H54 (cell line): ENCODE measurements at places on chromosomes 2 and 18.

DNA sequence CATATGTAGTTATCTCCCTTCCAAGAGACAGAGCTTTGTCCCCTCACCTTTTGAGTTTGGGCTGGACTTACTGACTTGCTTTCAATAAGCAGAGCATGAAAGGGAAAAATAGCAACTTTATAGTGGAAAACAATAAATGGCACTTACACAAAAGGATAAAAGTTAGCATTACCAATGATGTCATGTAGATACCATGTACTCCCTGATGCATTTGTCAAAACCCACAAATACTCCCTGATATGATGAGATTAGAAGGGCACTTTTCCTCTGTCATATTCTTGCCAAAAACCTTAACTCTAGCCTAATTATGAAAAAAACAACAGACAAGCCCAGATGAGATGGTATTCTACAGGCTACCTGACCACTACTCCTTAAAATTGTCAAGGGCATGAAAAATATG lies 16.0 kb downstream of the HIBCH start:
- DNase-seq, result no peak

DNA sequence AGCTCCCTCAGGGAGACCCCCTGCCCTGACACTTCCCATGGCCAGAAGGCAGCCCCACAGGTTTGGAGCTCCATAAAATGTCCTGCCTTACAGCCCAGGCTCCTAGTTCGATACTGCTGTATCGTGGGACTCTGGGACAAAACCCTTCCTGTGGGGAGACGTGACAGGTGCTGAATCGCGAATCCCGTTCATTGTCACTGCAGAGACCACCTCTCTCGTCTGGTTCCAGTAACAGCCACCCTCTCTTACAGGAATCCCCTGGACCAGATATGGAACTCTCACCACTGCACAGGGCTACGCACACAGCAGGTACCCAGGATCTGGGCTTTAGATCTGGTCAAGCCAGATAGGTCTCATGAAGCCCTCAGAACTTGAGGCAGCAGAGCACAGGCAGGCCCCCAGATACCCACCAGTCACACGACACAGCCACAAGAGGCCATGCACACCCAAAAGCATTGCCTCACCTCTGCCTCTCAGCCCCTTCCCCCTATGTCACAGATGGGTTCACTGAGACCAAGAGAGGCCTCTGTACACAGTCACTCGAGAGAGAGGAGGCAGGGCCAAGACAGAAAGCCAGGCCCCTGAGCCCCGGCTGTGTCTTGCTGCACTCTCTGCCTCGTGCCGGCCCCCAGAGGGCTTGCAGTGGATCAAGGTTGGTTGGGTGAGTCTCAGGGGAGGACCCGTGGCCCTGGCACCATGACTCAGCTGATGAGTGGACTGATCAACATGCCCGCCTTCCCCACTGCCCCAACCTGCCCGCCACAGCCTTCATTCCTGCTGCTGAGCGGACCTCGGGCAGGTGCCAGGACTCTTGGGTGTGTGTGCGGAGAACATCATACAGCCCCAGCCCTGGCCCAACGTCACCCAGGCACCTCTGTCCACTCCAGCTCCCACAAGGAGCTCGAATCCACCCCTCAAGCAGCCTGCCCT lies 7.6 kb downstream of the SDC1 start:
- DNase-seq, result peak; percentile 92

GRCh38 chr18:10245031-10245845 lies 209.2 kb upstream of the APCDD1 start:
- no peak for DNase-seq

- DNase-seq, result no peak
Measured at GRCh38 chr2:60764736-60765534, 8.9 kb downstream of the PAPOLG start.

GRCh38 chr2:20313659-20314058 lies 37.0 kb downstream of the PUM2 start:
- no peak for DNase-seq

DNA sequence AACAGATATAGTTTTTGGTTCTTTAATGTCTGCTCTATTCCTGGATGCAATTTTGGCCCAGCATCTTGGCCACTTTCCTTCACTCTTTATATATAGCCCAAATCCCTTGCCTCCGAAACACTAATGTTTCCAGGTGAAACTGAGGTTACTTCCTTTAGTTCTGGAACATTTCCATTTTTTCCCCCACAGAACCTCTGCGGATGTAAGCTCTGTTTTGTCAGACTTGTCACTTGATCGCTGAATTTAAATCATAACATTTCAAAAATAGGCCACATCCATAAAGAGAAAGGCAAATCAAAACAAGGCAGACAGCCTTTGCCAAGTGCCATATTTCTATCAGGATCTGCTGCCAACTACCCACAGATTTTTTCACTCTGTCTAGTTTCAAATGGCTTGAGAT lies 115.1 kb downstream of the ANKRD44 start:
- no peak for DNase-seq

GRCh38 chr2:205876127-205876526 lies 193.8 kb downstream of the NRP2 start:
- DNase-seq, result no peak

GRCh38 chr2:191170773-191171172 lies 20.0 kb upstream of the STAT4 start:
- no peak for DNase-seq

DNA sequence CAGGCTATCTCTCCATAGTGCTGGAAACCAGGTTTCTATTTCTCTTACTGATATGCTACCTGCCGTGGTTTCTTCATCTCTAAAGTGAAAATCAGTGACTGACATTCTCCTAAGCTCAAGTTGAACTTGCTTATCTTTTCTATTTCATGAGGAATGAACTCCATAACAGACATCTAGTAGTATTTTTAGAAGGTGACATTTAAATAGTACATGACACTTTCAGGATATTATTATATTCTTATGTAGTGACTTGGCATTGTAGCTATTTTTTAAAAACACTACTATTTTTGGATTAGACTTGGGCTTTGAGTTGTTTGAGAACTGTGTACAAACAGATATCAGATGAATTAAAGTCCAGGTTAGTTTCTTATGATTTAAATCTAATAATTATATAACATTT lies 1381.8 kb downstream of the DSC3 start:
- no peak for DNase-seq

- no peak for DNase-seq
Measured at GRCh38 chr2:201436141-201436540, 15.1 kb downstream of the TRAK2 start.

DNA sequence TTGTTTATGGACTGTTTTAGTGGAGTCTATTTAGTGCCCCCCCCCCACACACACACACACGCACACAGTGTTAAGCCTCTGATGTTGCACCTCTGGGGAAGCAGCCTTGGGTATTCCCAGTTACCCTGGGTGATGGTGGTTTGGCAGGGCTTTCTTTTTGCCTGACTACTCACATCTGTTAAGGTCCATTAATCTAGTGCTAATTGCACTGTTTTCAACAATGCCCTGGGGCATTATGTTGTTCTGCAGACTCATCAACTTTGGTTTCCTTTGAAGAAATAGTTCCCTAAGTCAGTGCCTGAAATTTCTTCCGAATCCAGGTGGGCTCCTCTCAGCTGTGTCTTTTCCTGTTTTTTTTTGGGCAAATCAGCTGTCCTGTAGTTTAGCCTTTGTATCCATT lies 34.7 kb downstream of the SPOPL start:
- DNase-seq, result no peak

GRCh38 chr2:192267484-192267883 lies 72.8 kb upstream of the TMEFF2 start:
- DNase-seq, result peak; percentile 5

DNA sequence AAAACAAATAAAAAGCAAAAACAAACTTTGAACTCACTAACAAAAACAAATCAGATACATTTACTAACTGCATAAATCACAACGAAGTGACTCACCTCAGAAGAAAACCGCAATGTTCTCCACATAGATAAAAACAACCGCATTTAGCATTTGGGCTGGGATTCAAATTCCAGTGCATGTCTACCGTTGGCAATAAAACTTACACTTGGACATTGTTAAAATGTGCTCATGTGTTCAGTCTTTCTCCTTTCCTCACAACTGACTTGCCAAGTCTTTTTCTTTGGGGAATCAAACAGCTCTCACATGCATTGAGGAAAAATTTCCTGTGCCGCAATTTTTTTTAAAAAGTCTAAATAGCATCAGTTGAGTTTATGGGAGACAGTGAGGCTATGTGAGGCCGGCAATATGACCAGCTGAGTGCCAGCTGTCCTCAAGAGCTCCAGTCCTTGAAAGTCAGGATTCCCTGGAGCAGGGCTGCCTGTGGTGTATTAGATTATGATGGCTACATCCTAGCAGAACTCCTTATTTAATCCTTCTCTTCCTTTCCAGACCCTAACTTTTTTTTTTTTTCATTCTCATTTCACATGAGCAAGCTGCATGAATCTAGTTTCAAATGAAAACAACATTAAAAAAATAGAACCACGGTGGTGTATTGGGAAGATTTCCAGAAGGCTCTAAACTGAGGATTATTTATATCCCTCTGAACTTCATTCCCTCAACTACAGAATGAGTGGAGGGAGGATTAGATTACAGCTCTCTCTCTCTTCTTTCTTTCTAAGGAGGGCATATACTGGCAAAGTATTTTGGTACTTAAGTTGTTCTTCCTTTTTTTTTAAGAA lies 70.2 kb upstream of the MEIS1 start:
- DNase-seq, result no peak

DNA sequence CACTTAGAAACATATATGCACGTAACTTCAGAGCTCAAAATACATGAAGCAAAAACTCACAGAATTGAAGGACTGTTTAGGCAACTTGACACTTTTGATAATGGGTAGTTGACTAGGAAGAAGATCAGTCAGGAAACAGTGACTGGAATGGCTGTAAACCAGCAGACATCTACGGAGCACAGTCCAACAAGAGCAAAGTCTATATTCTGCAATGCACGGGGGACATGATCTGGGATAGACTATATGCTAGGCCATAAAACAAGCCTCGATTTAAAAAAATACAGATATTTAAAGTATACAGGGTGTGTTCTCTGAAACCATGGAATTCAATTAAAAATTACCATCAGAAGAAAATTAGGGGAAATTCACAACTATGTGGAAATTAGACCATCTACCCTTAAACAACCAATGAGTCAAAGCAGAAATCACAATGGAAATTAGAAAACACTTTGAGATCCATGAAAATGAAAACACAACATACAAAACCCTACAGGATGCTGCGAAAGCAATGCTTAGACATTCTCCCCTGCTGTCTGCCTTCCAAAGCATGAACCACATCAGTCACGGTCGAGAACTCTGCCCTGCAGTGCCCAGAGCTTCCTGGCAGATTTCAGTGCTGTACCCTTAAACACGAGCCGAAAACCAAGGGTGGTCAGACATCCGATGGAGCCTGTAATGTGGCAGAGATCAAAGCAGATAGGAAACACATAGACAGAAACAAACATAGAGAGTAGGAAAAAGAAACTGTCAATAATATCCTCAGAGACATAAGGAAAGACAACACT lies 651.9 kb upstream of the HS6ST1 start:
- no peak for DNase-seq

- no peak for DNase-seq
Measured at GRCh38 chr18:52812834-52813233, 472.8 kb downstream of the DCC start.

DNA sequence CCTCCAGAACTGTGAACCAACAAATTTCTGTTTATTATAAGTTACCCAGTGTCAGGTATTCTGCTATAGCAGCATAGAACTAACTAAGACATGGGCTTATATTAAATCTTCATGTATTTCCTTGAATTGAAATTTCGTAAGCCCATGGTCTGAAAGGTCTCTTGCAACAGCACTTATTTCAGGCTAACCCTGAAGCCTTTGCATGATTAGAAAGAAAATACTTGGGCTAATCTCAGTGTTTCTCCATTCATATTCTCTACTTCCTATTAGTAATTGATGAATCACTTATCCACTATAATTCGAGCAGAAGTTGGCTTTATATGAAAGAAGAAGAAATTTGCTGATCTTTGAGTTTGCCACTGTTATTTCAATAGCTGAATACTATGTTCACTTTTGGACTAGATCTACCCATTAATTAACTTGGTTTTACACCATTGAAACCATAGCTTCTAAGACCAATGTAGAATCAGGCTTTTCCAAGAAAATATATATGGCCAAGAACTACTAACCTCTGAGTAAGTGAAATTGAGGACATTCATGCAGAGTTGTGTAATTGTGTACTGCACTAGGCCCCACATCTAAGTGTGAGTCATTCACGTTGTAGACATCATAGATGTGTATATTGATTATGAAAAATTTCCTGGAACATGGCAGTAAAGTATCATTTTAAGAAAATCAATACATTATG lies 731.6 kb downstream of the SOCS6 start:
- DNase-seq, result no peak

DNA sequence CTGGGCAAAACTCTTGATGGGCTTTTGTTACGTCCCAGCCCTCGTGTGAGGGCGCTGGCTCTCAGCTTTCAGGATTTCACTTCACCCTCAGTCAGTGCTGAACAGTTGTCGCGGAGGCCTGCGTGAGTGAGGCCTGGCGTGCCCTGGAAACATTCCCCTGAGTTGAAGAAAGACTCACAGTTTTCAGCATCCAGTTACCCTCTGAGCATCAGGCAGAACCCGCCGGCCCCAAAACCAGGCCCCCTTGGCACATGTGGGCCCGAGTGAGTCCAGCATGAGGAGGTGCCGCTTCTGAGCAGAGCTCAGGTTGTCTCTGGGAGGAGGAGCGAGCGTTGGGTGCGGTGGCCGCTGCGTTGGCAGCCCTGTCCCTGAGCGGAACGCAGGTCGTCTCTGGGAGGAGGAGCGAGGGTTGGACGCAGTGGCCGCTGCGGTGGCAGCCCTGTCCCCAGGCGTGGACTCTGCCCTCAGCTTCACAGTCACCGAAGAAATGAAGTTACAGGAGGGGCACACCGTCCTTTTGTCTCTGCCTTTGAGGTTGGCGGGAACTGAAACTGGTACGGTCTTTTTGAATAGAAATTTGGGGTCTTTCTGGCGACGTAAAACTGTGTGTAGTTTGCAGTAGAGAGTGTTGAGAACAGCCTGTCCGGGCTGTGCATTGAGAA lies at the start of gene NEU4:
Gene NEU4, plus strand, starts transcription at position 473 of the 662 bp plus-strand sequence. CDS start 5,292 bp downstream, outside the sequence.
- no peak for DNase-seq

GRCh38 chr18:26301681-26302080 lies 75.4 kb downstream of the TAF4B start:
- DNase-seq, result no peak

GRCh38 chr2:119525614-119526013 lies 1.3 kb upstream of the SCTR start:
- no peak for DNase-seq

DNA sequence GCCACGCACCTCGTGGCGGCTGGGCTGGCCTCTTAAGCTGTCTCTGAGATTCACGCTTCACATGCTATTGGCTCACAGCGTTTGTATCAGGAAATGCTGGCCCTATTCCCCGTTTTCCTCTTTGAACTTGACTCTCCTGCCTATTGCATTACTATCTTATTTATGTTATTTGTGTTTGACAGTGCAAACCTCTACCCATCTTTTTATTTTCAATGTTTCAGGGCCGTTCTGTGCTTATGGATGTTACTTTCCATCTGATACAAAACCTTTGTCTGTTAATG lies 149.9 kb upstream of the TWIST2 start:
- DNase-seq, result no peak

GRCh38 chr2:154720651-154721050 lies 22.2 kb downstream of the KCNJ3 start:
- DNase-seq, result no peak

GRCh38 chr2:15539999-15540398 lies 21.1 kb downstream of the NBAS start:
- DNase-seq, result no peak
